Activated CD4-positive, alpha-beta T cell treated with anti-CD3 and anti-CD28 coated beads for 36 hours (primary cell): ENCODE measurements at places on chromosomes 1 and 21. TPM values are rescaled to one million over a fixed set of nuclear protein-coding genes. Genes with fewer than 3 reads are reported as not detected.

The CCDC17 gene
- total RNA-seq = 1.6 TPM

DNA sequence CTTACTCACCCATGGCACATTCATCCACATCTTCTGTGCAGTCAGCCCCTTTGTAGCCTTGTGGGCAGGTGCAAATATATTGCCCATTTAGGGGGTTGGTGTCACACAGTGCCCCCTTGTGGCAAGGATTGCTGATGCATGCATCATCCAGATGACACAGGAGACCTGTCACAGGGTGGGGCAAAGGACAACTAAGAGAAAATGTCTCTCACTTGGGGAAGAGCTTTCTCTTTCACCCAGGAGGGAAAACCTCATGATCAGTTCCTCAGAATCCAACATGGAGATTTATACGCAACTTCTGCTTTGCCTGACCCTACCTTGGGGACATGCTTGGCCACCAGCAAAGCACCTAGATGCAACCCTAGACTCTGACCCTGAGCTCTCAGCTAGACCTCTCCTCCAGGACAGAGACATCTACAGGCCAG, 71.8 kb upstream of the ADAM30 start:
- H3K27ac ChIP-seq = peak overlapping the region; percentile 7
- H3K4me1 ChIP-seq = peaks cover 3% of the 10 kb centered on the region
- no peak overlapping the region for H3K4me3 ChIP-seq

DNA sequence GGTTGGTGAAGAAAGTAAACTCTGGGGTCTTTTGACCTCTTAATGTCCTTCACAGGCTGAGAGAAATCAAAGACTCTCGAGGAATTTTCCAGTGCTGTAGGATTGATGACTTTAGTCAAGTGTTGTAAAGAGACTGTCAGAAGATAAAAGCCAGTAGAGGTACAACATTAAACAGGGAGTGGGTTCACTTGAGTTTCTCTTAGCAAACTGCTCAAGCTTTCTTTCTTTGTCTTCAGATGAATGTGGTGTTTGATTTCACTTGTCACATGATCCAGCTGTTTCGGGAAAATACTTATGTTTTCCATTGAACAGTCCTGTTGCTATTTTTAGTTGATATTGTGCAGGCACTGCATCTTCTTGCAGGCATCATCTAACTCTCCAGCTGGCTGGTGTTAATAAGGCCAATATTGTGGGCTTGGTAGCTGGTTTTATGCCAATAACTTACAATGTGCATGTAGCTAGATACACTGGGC, 45.6 kb downstream of the XCL2 start:
- H3K36me3 ChIP-seq = no peaks in the 10 kb centered on the region
- H3K4me3 ChIP-seq = no peak overlapping the region
- H3K4me1 ChIP-seq = peaks cover 27% of the 10 kb centered on the region
- H3K27me3 ChIP-seq = no peaks in the 10 kb centered on the region
- H3K27ac ChIP-seq = no peak overlapping the region

GRCh38 chr1:176469450-176470010, 6.6 kb downstream of the PAPPA2 start:
- no peaks in the 10 kb centered on the region for H3K36me3 ChIP-seq
- H3K4me3 ChIP-seq = no peak overlapping the region
- no peak overlapping the region for H3K27ac ChIP-seq
- no peaks in the 10 kb centered on the region for H3K4me1 ChIP-seq
- DNase-seq = no peak

DNA sequence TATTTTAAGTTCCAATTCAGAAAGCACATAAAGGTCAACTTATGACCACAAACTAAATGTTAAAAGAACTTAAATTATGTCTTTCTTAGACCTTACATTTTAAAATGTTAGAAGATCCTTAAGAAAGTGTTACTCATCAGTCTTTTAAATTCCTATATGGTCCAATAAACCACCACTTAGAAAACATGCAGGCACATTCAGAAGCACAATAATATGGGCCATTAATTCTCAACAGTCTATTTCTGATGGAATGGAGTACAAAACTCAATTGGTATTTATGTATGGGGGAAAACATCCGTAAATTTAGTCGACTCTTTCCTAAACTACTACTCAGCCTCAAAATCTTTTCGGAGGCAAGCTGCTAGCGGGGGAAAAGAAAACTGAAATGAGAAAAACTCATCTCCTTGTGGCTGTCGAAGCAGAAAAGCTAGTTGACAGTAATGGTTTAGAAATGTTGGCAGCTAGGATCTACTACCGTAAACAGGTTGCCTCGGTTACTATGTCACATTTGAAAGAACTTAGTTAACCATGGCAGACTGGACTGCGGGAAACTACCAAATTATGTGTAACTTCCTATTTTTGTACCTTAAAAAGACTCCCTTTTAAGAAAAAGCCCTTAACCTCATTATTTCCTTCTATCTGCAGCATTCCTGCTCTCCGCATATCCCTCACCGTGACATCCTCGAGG, 1.0 kb downstream of the TRMT1L start:
- H3K4me3 ChIP-seq = peak overlapping the region; percentile 91
- peak overlapping the region; percentile 90 for H3K27ac ChIP-seq
- no peak for DNase-seq
- peaks cover 54% of the 10 kb centered on the region for H3K4me1 ChIP-seq

- no peaks in the 10 kb centered on the region for H3K36me3 ChIP-seq
- H3K27me3 ChIP-seq = no peaks in the 10 kb centered on the region
- no peak overlapping the region for H3K4me3 ChIP-seq
- DNase-seq = no peak
- H3K27ac ChIP-seq = no peak overlapping the region
- no peaks in the 10 kb centered on the region for H3K4me1 ChIP-seq
Observed at GRCh38 chr1:188986745-188987417, 1490.8 kb downstream of the BRINP3 start.
